ENCODE measurements at places on chromosomes 6 and 20.

DNA sequence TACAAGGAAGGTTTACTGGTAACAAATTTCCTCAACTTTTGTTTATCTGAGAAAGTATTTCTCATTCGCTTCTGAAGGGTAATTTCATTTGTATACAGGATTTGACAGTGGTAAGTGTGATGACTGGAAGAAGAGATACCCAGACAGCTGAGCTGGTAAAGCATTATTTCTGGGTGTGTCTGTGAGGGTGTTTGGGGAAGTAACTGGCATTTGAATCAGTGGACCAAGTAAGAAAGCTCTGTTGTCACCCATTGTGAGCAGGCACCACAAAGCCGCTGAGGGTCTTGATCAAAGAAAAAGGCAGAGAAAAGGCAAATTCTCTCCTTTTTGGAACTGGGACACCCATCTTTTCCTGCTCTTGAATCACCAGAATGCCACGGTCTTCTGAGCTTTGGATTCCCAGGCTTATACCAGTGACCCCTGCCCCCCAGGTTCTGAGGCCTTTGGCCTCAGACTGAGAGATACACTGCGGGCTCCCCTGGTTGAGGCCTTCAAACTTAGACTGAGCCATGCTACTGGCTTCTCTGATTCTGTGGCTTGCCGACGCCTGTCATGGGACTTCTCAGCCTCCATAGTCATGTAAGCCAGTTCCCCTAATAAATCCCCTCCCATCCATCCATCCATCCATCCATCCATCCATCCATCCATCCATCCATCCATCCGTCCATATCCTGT, 10.5 kb upstream of the HUS1B start:
- DNase-seq = no peak

- no peak for DNase-seq
Observed at GRCh38 chr20:3235666-3236324, 3.2 kb downstream of the SLC4A11 start.

GRCh38 chr6:7052443-7053011, 55.2 kb upstream of the RREB1 start:
- DNase-seq = no peak

- no peak for DNase-seq
Observed at GRCh38 chr6:161544801-161545480, 271.1 kb upstream of the AGPAT4 start.

- DNase-seq = no peak
Observed at GRCh38 chr6:67068781-67069180, 1361.8 kb upstream of the EYS start.

- DNase-seq = no peak
Observed at GRCh38 chr6:158185729-158186456, 17.7 kb downstream of the GTF2H5 start.

- no peak for DNase-seq
Observed at GRCh38 chr20:23331450-23332350, 18.9 kb upstream of the NXT1 start.

- DNase-seq = no peak
Observed at GRCh38 chr6:62246087-62246486, 39.9 kb downstream of the KHDRBS2 start.

- DNase-seq = no peak
Observed at GRCh38 chr6:42047790-42048405, 2.4 kb upstream of the TAF8 start.

- DNase-seq = no peak
Observed at GRCh38 chr6:54020334-54020733, 90.9 kb upstream of the MLIP start.

GRCh38 chr6:71238351-71238750, 50.3 kb upstream of the OGFRL1 start:
- DNase-seq = no peak

DNA sequence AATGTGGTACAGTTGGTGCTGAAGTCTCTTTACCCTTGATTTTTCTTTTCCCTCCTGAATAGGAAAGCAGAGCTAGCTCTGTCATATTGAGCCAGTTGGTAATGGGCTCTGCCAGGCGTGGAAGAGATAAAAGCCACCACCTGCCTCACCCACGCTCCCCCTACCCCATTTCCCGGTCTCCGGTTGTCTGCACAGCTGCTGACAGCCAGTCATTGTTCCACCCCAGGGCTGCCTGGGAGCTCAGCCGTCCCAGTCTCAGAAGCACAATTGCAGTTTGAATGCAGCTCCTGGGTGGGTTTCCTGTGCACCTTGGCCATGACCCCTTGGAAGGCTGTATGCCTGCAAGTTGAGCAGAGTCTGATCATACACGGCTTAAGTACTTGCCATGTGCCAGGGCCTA, 675.2 kb upstream of the FLRT3 start:
- no peak for DNase-seq

- DNase-seq = no peak
Observed at GRCh38 chr6:33974471-33974870, 170.7 kb upstream of the MLN start.

- no peak for DNase-seq
Observed at GRCh38 chr6:160963651-160964050, 27.9 kb upstream of the MAP3K4 start.

GRCh38 chr6:43762966-43763695, 6.9 kb upstream of the VEGFA start:
- no peak for DNase-seq

- DNase-seq = no peak
Observed at GRCh38 chr6:8200255-8200654, 97.9 kb upstream of the EEF1E1 start.

DNA sequence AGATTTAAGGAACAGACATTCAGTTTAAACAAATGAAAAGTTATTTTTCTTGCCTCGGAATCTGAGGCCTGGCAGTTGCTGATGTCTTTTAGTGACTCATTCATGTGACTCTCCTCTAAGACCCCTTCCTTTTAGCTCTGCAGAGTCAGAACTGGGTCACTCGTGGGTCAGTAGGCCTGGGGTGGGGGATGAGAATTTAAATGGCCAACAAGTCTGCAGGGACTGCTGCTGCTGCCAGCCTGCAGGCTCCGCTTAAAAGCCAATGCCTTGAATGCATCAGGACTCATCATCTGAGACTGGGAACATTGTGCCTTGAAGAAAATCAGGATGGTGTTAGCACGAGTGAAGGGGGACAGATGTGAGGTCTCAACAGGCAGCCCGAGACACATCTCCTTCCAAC, 404.3 kb downstream of the CDH26 start:
- DNase-seq = no peak

- DNase-seq = no peak
Observed at GRCh38 chr6:139109558-139109957, 25.3 kb upstream of the HECA start.

DNA sequence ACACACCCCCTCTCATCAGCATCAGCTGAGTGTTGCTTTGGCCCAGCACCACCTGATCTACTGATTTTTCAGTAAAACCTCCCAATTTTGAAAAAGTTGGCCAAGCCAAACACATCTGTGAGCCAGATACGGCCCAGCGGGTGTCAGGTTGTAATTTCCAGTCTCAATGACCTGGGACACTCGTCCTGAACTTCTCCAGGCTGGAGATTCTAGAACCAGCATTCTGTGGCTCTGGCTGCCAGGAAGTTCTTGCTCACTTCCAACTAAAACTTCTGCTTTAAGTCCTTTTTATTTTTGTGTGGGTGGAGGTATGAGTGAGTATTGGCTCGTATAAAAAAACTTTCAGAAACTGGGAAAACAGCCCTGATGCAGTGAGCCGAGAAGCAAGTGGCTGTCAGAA, 5.1 kb downstream of the KIAA1755 start:
- no peak for DNase-seq

- DNase-seq = no peak
Observed at GRCh38 chr6:12450467-12450866, 160.3 kb downstream of the EDN1 start.

DNA sequence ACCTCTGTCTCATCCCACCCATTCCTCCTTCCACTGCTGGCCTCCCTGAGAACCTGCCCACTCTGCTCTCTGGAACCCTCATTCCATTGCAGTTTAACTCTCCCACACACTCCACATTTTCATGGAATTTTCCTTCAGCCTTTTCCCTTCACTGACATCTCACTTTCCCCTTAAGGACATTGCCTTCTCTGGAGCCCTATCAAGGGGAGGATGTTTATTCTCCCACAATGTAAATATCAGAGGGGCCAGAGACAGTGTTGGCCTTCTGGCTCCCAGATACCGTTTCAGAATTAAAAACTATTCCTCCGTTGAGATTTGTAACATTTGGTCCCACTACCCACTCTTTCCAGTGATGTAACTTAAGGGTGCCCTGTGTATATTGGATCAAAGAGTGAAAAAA, 199.5 kb upstream of the KCNK16 start:
- DNase-seq = no peak

All from stimulated activated CD8-positive, alpha-beta memory T cell treated with anti-CD3 and anti-CD28 coated beads, Interleukin-15, amount 100 ng/mL, for 4 hours (primary cell).